ENCODE measurements at places on chromosomes 3 and 15.

DNA sequence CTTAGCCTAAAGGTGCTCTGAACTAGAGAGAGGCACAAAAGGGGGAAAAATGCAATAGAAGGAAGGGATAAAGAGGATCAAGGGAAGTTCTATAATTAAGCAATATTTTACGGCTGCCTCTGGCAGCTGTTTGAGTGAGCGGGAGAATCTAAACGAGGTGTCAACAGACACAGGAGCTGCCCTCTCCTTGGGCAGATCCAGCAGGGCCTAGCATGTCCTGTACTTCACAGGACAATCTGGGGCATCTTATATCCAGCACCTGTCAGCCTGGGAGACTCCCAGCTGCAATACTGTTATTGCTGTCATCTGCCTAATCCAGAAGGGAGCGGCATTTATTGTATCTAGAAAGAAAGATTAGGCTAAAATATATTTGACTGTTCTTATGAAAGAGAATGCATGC is 68.9 kb downstream of the WWTR1 start:
- no peak for DNase-seq

GRCh38 chr3:30989276-30990030 is 95.0 kb upstream of the GADL1 start:
- no peak for DNase-seq

GRCh38 chr3:63912768-63913588 is 795 bp upstream of the SCAANT1 start:
- DNase-seq = peak; percentile 63

DNA sequence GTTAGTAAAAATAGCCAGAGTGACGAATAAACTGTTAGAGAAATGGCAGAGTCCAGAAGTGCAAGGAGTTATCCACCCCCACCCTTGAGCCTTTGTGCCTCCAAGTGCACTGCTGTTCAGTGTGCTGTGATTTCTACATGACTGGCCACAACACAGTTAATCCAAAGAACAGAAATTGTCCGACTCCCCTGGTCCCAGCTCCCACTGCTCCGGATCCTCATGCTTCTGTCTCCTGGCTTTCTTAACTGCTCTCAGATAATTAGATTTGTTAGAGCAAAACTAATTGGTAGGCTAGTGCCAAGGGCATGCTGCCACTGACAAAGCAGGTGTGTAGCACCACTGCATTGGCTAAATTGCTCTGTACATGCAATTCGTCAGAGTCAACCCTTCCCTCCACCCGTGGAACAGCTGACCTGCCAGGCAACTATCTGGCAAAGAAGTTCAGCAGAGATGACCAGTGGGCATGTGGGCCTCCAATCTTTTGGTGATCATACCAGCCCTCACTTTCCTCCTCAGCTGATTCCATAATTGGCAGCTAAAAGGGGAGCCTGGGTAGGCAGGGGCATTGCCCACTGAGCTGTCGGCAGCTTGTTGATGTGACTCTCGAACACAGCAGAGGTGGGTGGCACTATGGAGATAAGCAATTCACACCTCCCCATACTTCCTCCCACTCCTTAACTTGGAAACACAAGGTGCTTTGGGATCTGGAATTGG is 18.9 kb upstream of the ACAP2 start:
- no peak for DNase-seq

DNA sequence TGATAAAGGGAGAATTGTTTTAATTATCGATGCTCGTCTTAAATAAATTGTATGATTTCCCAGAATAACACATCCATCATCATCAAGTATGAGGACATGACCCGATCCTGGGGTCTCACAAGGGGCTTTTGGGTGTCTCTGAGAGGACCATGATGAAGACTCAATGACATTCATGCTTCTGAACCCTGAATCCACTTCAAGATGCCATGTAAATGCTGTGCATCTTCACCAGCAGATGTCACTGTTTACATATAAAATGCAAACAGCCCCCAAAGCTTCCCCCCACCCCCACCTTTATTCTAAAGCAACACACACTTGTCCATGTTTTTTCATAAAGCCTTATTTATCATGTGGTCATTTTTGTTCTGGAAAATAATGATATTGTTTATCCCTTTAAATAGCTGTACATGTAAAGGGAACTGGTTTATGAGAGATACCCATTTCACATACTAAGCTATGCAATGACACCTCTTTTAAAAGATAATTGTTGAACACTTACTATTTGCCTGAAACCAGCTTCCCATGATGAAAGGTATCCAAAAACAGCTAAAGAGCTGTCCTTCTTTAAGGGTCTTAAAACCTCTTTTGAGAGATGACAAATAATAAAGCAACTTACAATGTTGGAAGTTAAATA is 69.7 kb upstream of the UBE3A start:
- DNase-seq = peak; percentile 48

GRCh38 chr3:66486646-66487045 is 14.2 kb downstream of the LRIG1 start:
- no peak for DNase-seq

DNA sequence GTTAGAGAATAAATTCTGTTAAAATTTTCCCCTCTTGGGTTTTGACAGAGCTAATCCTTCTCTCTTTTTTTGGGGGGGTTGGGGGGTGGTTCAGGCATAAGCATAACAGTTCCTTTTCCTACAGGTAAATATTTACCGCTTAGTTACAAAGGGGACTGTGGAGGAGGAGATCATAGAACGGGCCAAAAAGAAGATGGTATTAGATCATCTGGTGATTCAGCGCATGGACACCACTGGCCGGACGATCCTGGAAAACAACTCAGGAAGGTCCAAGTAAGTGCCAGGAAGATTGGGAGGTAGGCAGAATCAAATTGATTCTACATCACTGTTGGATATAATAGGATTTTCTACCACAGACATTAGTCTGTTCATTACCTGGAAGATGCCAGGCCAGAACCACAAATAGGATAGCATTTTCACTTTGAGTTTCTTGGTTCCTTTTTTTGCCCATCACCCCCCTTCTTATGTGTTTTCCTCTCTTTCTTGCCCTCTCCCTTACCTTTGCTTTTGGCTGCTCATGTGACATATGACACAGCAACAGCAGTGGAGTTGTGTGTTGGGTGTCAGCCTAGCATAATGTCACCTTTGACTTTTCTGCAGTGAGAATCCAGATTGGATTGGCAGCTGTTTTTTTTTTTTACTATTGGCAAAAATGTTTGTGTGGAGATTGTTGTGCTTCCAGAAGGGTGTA is 79.0 kb downstream of the CHD2 start:
- no peak for DNase-seq

- no peak for DNase-seq
Measured at GRCh38 chr3:32334675-32335074, 57.0 kb upstream of the CMTM7 start.

- DNase-seq = no peak
Measured at GRCh38 chr3:18499301-18499700, 74.2 kb upstream of the SATB1 start.

DNA sequence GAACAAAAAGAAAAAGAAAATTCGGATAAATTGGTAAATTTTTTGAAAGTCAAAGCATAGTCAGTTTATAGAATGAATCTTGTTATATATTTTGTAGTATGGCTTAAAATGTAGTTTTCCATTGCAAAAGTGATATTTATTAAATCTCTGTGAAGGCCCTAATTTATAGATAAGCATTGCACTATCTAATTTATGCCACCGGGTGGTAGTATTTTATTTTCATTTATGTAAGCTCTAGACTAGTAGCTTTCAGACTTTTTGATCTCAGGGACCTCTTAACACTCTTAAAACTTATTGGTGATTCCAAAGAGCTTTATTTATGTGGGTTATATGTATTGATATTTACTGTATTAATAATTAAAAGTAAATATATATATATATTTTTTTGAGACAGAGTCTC is 133.9 kb upstream of the LRRFIP2 start:
- DNase-seq = peak; percentile 7

- DNase-seq = no peak
Measured at GRCh38 chr15:30978328-30978727, 13.1 kb downstream of the MTMR10 start.

DNA sequence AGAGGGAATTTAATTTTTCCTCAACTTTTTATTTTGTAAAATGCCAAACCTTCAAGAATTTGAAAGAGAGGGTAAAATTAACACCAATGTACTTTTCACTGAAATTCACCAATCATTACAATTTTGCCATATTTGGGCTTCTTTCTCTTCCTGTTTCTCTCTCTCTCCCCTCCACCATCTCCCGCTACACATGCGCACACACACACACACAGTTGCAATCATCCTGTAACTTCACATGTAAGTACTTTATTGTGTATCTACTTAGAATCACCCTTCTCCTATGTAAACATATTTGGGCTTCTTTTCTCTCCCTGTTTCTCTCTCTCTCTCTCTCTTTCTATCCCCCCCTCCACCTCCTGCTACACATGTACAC is 7.4 kb downstream of the ARL14 start:
- no peak for DNase-seq

DNA sequence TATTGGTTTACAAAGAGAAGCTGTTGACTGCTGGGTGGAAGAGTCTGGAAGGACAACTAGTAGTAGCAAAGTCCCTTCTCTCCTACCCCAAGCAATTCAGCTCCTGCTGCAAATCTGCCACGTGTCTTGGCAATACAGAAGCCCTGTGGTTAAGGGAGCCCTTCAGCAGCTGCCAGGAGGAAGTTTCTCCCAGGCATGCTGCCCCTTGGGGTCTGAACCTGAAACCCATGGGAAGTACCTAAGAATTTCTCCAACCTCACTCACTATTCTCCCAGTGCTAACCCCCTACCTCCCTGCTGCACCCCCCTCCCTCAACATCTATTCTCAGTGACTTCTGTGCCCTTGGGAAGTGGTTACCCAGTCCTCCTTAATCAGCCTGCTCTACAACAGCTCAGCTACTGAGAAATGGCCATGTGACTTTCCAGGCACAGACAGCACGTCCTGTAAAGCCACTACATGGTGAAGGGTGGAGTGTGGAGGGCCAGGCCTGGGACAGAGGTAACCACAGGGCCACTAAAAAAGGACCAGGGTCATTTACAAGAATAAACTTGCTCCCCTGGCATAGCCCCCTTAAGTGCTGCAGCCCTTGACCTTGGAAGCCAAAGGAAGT is 316.6 kb downstream of the NTRK3 start:
- DNase-seq = no peak

DNA sequence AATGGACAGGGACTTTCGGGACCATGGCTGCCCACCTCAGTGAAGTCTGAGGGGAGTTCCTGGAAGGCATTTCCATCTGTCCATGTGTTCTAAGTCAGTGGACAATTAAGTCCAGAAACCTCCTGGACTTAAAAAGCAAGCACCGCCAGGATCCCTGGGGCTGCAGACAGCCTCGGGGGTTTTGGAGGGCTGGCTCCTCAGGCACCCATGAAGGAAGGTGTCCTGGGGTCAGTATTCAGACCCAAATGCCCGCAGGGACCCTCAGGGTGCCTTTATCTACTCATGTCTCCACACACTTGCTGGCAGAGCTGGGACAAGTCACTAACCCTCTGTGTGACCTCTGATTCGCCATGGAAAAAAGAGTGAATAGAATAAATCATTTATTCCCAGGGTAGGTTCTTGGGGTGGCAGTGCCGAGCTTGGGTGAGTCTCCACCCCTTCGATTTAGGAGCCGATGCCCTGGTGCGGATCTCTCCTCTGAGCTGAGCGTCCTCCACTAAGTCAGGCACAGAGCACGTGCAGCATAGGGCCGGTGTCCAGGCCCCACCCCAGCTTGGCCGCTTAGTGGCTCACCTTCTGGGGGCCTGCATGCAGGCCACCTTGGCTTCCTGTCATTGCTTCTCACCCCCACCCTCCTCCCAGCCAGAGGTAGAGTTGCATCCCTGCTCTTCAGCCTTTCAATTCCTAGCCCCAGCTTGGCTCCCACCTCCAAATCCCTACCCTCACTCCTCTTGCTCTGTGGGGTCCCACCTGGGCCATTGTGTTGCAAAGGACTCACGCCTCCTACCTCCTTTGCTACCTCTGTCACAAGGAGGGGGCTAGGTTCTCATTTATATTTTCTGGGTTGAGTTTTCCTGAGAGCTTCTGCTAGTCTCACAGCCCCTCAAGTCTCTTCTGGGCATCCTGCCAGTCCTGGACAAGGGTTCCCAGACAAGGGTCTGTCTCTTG is 19.9 kb downstream of the SLC6A6 start:
- DNase-seq = no peak
